ENCODE measurements at places on chromosomes 6 and 20. TPM values are rescaled to one million over a fixed set of nuclear protein-coding genes. Genes with fewer than 3 reads are reported as not detected.

GRCh38 chr6:111770263-111771093 lies 102.8 kb downstream of the FYN start:
- DNase-seq = no peak

- no peak for DNase-seq
Measured at GRCh38 chr6:2164481-2164880, 80.9 kb downstream of the GMDS start.

GRCh38 chr6:54800050-54800600 lies 46.4 kb upstream of the FAM83B start:
- DNase-seq = no peak

- DNase-seq = no peak
Measured at GRCh38 chr6:74731204-74731603, 474.6 kb downstream of the COL12A1 start.

- DNase-seq = no peak
Measured at GRCh38 chr20:25220810-25221591, 25.5 kb downstream of the ENTPD6 start.

- no peak for DNase-seq
Measured at GRCh38 chr6:108068618-108069017, 5.9 kb downstream of the OSTM1 start.

- no peak for DNase-seq
Measured at GRCh38 chr6:69285054-69285453, 511.8 kb downstream of the LMBRD1 start.

TMEM74B gene
- not detected for polyA plus RNA-seq

- DNase-seq = no peak
Measured at GRCh38 chr6:3393836-3394202, 63.0 kb downstream of the SLC22A23 start.

MATN4 gene
- polyA plus RNA-seq = not detected

BEND6 gene
- not detected for polyA plus RNA-seq

- DNase-seq = peak; percentile 83
Measured at GRCh38 chr6:26286168-26286877, 78.7 kb upstream of the BTN3A2 start.

- no peak for DNase-seq
Measured at GRCh38 chr20:35015863-35016193, 60.2 kb downstream of the MYH7B start.

DNA sequence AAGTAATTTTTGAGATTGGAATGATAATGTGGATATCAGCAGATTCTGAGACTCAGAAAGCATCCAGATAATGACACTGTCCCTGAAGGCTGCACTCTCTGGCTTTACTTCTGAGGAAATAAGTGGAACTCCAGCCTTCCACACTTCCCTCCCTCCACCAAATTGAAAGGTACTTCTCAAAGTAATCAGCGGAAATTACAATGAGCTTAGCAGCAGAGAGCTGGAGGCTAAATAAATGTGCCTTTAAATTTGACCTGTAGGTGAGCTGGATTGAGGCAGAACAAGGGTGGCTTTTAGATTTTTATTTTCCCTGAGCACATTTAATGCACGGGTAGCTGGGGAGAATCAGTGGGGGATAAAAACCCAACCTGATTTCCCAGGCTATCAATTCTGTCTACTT lies 39.3 kb upstream of the RNF144B start:
- no peak for DNase-seq

TENT5A gene
- 28.9 TPM for polyA plus RNA-seq

REM1 gene
- not detected for polyA plus RNA-seq

DNA sequence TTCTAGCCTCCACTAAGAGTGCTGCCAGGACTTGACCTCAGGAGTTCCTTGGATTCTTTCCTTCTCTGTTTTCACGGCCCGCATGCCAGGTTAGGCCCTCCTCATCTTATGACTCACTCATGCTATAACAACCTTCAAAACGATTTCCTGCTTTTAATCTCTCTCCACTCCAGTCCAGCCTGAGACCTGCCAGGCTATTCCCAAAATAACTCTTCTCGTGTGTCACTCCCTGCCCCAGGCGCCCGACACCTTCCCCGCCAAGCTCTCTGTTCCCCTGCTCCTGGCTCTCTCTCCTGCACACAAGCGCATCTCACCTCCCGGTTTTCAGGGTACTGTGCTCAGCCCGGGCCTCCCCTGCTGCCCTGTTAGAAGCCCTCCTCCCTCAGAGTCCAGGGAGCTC lies 64.1 kb upstream of the RPS6KA2 start:
- no peak for DNase-seq

DNA sequence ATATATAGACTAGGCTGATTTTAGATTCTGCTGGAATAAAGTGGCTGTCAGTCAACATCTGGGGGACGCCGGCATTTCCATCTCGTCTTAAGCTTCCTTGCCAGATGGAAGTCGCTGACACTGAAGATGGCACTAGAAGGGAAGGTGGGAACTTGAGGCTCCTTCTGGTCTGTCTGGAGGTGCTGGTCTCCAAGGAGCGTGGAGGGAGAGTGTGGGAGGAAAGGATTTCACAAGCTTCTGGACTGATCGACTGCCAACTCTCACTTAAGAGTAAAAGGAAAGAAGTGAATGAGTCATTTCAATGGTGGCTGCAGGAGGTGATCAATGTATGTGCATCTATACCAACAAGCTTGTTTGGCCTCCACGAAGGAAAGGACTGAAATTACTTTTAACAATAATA lies 40.4 kb downstream of the DUSP22 start:
- DNase-seq = no peak

PACSIN1 gene
- polyA plus RNA-seq = not detected

DNA sequence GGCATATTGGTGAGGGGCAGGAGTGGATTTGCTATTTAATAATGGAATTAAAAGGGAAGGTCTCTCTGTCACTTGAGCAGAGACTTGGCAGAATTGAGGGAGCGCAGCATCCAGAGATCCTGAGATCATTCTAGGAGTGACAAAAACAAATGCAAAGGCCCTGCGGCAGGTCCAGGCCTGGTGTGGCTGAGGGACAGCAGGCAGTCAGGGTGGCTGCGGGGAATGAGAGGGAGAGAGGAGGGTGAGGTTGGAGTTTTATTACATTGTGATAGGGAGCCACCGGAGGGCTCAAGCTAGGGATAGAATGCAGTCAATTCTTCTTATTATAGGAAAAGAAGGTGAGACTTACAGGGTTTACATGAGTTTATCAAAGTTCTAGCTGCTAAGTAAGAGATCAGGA lies 59.5 kb upstream of the PBOV1 start:
- no peak for DNase-seq

RBM12 gene
- polyA plus RNA-seq = 14.3 TPM

GRCh38 chr6:105608711-105609374 lies 206.0 kb upstream of the PREP start:
- DNase-seq = no peak

DNA sequence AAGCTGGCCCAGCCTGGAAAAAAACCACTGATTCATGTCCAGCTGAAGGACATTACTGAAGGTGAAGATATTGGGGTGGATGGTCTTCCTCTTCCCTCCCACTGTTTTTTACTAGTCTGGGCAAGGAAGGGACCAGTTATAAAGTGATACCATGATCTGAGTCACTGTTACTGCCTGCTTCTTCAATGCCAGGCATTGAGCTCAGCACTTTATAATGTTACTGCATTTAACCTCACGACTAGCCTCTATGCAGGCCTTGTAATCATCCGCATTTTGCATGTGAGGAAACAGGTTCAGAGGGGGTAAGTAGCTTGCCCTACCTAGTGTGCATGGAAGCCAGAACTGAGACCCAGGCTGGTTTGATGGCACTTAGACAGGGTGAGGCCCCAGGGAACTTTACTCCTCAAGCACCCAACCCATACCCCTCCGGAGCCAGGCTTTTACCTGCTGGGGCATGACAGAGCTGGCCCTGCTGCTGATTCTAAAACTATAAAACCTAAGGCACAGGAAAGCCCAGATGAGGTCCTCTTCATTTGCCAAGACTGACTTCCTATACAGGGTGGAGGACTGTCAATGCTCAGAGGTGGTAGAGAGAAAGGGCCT lies 11.0 kb upstream of the KCNK5 start:
- DNase-seq = no peak

DNA sequence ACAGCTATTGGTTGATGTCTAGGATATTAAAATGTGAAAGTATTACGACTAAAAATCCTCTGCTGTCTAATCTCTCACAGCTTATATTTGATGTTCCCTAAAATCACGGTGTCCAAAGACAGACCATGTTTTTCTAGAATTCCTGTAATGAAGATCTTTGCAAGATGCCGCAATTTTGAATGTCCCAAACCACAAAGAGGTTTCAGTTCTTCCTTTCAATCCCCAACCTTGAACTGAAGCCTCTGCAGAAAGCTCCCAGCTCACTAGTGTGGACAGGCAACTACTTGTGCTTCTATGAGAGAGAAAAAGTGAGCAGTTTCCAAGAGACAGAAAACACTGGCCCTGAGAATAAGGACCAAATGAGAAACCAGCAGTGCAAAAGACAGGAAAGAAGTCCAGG lies 370.1 kb downstream of the FOXA2 start:
- no peak for DNase-seq

- no peak for DNase-seq
Measured at GRCh38 chr6:105178110-105178509, 1.7 kb downstream of the POPDC3 start.

DNA sequence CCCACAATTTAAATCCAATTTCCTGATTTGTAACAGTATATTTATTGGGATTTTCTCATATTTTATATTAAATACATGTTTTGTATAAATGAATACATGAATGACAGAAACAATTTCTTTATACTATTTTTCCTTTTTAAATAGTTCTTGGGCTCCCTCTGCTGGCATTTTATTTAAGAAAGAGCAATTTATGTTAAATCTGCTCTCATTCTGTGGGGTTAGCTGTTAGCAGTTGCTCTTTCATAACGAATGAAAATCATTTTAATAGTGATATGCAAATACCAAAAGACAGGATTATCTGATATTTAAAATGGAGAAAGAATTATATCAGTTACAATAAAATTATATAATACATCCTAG lies 118.3 kb downstream of the RALGAPA2 start:
- DNase-seq = no peak

- DNase-seq = no peak
Measured at GRCh38 chr6:39657355-39658135, 67.7 kb downstream of the KIF6 start.

RIMS1 gene
- polyA plus RNA-seq = not detected

DNA sequence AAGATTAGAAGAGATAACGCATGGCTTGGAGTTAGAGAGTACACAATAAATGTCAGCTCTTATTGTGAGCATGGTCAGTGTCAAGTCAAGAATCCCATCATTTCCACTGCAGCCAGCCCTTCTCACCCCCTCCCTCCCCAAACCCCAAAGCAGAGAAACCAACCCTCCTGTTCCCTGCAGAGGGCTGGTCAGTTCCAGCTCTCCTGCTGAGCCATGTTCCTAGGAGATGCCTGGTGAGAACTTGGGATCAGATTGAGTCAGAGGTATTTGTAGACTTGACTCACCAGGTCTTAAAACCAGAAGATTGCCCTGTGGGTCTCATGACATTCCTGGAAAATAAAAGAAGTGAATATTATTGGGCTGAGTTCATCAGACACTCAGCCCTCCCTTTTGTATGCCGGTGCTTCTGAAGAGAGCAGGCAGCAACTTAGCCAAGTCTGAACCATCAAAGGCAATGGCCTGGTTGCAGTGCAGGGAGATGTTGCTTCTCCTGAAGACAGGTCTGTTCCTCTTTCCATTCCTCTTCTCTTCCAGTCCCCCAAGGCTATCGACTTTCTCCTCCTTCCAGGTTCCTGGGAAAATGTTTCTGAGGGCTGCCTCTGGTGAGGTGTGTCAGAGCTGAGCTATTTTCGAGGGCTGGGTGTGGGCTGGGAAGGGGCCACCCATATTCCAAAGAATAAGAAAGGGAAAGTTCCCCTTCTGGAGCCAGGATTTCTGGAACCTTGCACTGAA lies 278.2 kb upstream of the SUPT3H start:
- DNase-seq = no peak

DNA sequence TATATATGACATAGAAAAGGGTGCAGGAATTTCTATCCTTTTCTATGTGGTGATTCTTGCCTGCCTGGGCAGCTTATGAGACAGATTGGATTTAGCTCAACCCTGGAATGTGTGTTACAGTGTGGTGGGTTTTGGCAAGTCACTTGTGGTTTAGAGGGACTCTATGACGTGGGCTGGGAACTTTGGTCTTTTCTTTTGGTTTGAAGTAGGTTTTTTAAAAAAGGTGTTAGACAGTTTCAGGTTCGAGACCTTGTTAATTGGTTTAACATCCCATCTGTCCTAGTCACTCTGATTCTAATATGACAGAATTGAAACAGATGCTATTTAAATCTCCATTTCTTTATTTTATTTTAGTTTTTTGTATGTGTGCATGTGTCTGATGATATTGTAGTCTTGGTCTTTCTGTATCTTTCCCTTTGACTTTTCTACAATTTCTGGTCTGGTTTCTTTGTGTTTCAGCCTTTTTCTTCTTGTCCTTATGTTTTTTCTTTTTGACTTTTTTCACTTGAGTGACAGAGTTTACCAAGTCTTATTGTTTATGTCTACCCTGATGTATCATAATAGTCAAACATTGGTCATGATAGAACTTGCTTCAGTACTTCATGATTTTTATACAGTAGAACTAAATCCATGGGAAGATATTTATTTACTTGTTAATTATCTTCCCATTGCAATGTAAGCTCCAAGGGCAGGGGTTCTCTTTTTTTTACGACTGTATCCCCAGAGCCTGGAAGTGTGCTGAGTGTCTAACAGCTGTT lies 174.3 kb downstream of the CDKAL1 start:
- DNase-seq = no peak

PI16 gene
- not detected for polyA plus RNA-seq

DNA sequence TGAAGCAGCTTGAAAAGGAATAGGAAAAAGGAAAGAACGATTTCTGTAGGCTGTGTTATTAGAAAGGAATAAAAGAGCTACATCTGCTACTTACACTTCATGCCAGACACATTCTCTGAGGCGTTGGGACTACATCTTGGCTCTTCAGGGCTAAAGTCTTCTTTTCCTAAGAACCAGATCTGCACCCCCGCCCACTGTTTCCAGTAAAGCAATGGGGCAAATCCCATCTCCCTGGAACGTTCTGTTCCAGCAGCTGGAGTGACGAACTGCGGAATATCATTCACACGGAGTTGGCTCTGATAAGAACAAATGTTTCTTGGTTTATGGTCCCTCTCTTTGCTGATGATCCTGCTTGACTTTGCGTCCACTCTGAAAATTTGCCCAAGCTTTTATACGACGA lies 26.9 kb downstream of the FAM50B start:
- no peak for DNase-seq

BPIFB4 gene
- not detected for polyA plus RNA-seq

- DNase-seq = no peak
Measured at GRCh38 chr6:78954740-78955139, 87.4 kb downstream of the IRAK1BP1 start.

CLPSL1 gene
- polyA plus RNA-seq = not detected

HLA-DOB gene
- 0.64 TPM for polyA plus RNA-seq

All from CD14-positive monocyte (primary cell).